ENCODE measurements at places on chromosomes 2 and 18.
A peak's percentile ranks its signal among the peaks of the same experiment; 100 is the strongest.

- H3K27me3 ChIP-seq = no peaks in the 10 kb centered on the region
- H3K4me3 ChIP-seq = no peak overlapping the region
- H3K4me1 ChIP-seq = peaks cover 13% of the 10 kb centered on the region
- no peaks in the 10 kb centered on the region for H3K36me3 ChIP-seq
These were observed 154.5 kb downstream of the TPO start for GRCh38 chr2:1567556-1568344.

- H3K4me1 ChIP-seq = no peaks in the 10 kb centered on the region
- H3K27ac ChIP-seq = no peak overlapping the region
- no peaks in the 10 kb centered on the region for H3K36me3 ChIP-seq
- H3K4me3 ChIP-seq = no peak overlapping the region
- no peaks in the 10 kb centered on the region for H3K27me3 ChIP-seq
These were observed 72.5 kb downstream of the ACOXL start for GRCh38 chr2:110804915-110805314.

DNA sequence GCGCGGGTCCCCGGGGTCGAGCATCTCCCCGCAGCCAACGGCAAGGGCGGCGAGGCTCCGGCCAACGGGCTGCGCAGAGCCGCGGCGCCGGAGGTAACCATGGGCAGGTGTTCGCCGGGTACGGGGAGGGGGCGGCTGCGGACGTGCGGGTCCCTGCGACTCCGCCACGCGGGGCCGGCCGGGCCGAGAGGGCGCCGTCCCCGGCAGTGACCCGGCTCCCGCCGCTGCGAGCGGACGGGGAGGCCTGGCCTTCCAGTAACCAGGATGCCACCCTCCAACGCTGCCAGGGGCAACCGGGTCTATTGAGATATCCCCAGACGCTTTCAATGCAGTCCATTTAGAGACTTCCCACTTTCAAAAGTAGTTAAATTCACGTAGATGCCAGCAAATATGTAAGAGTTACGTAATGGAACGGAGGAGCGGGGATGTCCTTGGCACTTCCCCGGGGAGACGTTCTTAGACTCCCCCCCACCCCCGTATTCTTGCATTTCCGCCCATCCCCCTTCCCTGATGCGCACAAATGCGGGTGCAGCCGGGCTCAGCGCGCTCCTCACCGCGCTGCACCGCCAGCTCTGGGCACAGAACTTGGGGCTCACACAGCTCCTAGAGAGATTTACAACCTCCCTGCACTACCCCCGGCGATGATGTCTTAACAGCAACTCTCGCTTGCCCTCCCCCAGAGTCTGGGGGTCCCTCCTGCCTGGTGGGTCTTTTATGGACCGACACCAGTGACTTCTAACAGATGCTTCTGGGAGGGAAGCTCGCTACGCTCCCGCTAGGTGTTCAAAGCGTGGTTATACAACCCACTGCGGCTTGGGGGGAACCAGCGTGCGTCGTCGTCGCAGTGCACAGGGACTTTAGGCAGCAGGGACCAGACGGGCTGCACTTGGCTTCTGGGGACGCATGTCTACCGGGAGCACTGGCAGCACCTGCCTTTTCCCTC, 657 bp downstream of the SGPP2 start:
- H3K36me3 ChIP-seq = no peaks in the 10 kb centered on the region
- no peaks in the 10 kb centered on the region for H3K4me1 ChIP-seq
- no peak overlapping the region for H3K27ac ChIP-seq
- no peaks in the 10 kb centered on the region for H3K27me3 ChIP-seq
- no peak for DNase-seq

- H3K27me3 ChIP-seq = peaks cover 7% of the 10 kb centered on the region
- DNase-seq = no peak
- no peak overlapping the region for H3K27ac ChIP-seq
- H3K36me3 ChIP-seq = no peaks in the 10 kb centered on the region
- H3K4me3 ChIP-seq = no peak overlapping the region
- H3K4me1 ChIP-seq = no peaks in the 10 kb centered on the region
These were observed 58.8 kb downstream of the ST6GAL2 start for GRCh38 chr2:106827158-106827557.

GRCh38 chr2:160493227-160494028, at the start of gene RBMS1:
RBMS1 (minus strand) TSS chr2:160493807; CDS start chr2:160493363, 444 bp downstream.
- H3K27ac ChIP-seq = peak within 1 kb of the TSS; percentile 72
- H3K27me3 ChIP-seq = peaks cover 9% of the 10 kb centered on the region

DNA sequence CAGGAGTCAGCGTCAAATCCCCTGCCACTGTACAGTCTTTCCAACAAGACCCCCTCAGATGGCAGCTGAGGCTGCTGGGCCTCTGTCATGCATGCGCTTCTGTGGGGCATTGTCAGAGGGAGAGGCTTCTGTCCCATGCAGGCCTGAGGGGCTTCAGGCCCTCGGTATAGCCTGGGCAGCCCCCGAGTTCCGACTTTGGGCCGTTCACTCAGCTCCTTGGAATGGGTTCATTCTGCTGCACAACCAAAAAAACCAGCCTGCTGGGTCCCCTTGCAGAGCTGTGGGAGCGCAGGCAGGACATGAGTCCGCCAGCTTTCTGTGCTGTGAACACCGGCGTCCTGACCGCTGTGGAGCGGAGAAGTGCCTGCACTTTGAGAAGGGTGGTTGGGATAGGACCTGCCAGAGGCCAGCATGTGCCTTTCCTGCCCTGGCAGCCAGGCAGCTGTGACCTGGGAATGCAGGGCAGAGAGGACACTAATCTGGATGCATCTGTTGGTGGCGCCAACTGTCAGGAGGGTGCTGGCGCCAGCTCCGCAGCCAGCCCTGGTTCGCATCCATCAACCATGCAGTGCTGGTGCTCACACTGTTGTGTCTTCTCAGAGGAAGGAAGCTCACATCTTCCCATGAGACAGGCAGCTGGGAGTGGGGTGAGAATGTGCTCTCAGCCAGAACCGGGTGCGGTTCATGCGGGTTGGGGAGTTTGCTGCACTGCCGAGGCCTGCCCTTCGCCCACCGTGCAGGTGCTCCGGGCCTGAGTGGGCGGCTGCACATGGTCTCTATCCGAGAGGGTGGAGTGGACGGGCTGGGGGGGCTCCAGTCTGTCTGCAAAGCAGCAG, 14.3 kb downstream of the ARHGEF4 start:
- H3K27me3 ChIP-seq = no peaks in the 10 kb centered on the region
- H3K36me3 ChIP-seq = no peaks in the 10 kb centered on the region
- H3K4me3 ChIP-seq = no peak overlapping the region
- no peak for DNase-seq
- H3K27ac ChIP-seq = no peak overlapping the region
- no peaks in the 10 kb centered on the region for H3K4me1 ChIP-seq

- H3K27ac ChIP-seq = no peak overlapping the region
- no peak overlapping the region for H3K4me3 ChIP-seq
- peaks cover 14% of the 10 kb centered on the region for H3K27me3 ChIP-seq
- H3K4me1 ChIP-seq = no peaks in the 10 kb centered on the region
These were observed 17.1 kb downstream of the RBM44 start for GRCh38 chr2:237815637-237816036.

DNA sequence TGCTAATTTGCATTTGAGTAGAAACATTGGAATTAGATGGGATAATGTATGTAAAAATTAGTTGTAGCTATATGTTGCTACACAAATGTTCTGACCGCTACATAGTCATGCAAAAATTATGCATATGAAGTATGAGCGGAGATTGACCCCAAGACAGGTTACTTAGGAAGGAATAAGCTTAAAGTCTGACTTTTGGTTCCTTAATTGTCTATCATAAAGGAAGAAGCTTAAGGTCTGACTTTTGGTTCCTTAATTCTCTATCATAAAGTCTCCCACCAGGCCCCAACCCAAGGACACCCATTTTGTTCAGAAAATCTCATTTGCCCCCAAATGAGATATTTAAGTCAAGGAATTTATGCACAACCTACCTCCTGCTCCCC, 106.5 kb downstream of the EVA1A start:
- H3K27me3 ChIP-seq = no peaks in the 10 kb centered on the region
- DNase-seq = no peak
- H3K27ac ChIP-seq = no peak overlapping the region
- no peaks in the 10 kb centered on the region for H3K36me3 ChIP-seq
- no peaks in the 10 kb centered on the region for H3K4me1 ChIP-seq
- no peak overlapping the region for H3K4me3 ChIP-seq

GRCh38 chr2:37555457-37555856, 116.0 kb downstream of the CDC42EP3 start:
- no peaks in the 10 kb centered on the region for H3K36me3 ChIP-seq
- H3K4me3 ChIP-seq = no peak overlapping the region
- H3K27ac ChIP-seq = no peak overlapping the region
- DNase-seq = no peak
- H3K27me3 ChIP-seq = peaks cover 3% of the 10 kb centered on the region

DNA sequence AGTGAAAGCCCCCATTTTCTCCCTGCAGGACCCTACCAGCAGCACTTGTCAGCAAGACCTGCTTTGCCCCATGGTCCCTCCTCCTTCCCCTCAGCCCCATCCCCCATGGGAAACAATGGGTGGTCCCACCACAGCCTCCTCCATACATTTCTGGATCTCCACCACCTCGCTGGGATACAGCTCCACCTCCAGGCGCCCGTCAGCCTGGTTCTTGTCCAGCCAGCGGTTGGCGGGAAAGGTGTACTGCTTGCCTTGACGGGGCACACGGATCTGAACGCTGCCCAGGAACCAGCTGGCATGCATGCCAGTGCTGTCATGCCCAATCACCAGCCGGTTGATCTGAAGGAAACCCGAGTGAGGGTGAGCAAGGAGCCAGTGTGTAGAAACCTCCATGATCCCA, 90.9 kb downstream of the LOXHD1 start:
- no peaks in the 10 kb centered on the region for H3K4me1 ChIP-seq
- peaks cover 4% of the 10 kb centered on the region for H3K27me3 ChIP-seq
- no peaks in the 10 kb centered on the region for H3K36me3 ChIP-seq
- H3K27ac ChIP-seq = no peak overlapping the region
- no peak overlapping the region for H3K4me3 ChIP-seq
- DNase-seq = no peak

GRCh38 chr18:46821856-46822711, 65.2 kb upstream of the ST8SIA5 start:
- H3K27ac ChIP-seq = no peak overlapping the region
- no peak overlapping the region for H3K4me3 ChIP-seq
- H3K4me1 ChIP-seq = no peaks in the 10 kb centered on the region
- H3K27me3 ChIP-seq = no peaks in the 10 kb centered on the region
- peaks cover 32% of the 10 kb centered on the region for H3K36me3 ChIP-seq
- no peak for DNase-seq
